ENCODE measurements at places on chromosomes 1 and 21.

- DNase-seq = peak; percentile 64
These were observed 21.1 kb downstream of the CLDN8 start for GRCh38 chr21:30194701-30195299.

GRCh38 chr1:18998016-18998724 lies 41.7 kb upstream of the IFFO2 start:
- no peak for DNase-seq

DNA sequence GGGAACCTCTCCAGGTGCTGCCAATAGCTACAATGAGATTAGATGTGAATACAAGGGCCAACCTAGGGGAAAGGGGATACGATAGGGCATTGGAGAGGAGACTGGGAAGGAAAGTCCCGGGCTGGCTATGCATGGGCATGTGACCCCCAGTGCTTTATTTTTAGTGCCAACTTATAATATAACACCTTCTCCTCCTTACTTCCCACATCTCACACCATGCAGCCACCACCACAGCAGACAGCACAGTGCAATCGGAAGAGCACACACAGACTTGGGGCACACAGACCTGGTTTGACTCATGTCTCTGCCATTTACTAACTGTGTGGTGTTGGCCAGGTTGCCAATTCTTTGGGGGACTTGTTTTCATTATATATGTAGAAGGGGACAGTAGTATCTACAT lies 85.4 kb downstream of the TOMM20 start:
- DNase-seq = no peak

GRCh38 chr21:44996501-44996921 lies 56.7 kb downstream of the SLX9 start:
- no peak for DNase-seq

GRCh38 chr1:109094377-109094803 lies 3.8 kb downstream of the TMEM167B start:
- DNase-seq = no peak

DNA sequence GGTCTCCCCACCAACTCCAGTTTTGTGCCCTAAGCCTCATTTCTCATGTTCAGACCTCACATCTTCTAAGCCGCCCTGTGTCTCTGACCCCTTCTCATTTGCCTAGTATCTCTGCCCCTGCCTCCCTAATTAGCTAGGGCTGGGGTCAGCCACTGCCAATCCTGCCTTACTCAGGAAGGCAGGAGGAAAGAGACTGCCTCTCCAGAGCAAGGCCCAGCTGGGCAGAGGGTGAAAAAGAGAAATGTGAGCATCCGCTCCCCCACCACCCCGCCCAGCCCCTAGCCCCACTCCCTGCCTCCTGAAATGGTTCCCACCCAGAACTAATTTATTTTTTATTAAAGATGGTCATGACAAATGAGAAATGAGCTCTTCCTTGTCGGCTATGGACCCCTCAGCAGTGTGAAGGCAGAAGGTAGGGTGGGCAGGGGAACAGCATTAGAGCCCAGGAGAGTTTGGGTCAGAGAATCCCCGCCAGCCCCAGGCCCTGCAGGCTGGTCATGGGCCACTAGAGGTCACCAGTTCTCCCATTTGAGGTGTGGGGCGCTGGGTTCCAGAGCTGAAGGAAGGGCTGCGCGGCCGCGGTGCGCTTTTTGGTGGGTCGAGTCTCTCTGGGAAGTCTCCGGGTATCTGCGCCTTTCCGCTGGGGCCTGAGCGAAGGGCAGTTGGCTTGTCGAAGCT lies 11.5 kb downstream of the ADAMTSL4 start:
- no peak for DNase-seq

DNA sequence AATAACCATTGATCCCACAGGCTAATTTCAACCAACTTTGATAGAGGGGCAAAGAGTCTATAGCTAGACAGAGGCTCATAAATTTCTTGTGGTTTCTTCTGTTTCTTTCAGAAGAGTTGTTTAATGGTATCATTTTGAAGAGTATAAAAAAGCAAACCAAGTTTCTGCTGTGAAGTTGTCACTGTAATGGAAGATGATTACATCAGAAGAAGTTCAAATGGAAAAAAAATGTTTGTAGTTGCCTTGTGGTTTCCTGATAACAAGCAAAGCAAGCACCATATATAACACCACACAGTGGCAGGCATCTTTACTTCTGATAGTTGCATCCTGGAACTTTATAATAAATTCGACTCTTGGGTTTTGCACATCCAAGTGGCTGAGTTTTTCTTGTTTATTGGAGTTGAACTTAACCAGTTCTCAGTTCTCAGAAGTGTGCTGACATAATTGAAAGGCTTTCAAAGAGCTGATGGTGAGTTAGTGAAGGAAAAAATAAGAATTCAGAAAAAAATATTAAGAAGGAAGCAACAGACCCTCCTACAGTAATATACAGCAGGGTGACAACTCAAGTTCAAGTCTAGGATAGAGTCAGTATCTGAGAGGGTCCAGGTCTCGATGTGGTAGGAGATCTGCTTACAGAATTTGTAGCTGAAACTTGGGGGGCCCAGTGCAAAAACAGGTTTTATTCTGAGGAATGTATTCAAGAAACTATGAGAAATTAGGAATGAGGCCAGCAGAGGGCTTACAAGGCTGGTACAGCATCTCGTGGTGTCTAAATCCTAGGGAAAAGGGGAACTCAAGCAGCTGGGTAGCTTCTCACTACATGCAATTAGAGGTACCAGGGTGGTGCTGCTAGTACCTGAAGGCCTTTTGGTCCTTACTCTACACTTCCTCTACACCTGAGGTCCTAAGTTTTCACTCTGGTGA lies 123.5 kb downstream of the CRB1 start:
- no peak for DNase-seq

DNA sequence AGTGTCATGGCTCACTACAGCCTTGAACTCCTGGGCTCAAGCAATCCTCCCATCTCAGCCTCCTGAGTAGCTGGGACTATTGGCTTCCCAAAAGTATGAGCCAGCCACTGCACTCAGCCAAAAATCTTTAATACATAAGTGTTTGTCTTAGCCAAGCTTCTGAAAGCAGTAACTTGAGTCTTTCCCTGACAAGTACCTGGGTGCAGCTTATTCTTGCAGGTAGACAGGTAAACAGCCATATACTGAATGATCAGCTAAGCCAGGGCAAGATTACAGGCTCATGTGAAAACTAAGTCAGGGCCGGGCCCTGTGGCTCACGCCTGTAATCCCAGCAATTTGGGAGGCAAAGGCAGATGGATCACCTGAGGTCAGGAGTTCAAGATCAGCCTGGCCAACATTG lies 7.8 kb downstream of the MEAF6 start:
- DNase-seq = no peak

DNA sequence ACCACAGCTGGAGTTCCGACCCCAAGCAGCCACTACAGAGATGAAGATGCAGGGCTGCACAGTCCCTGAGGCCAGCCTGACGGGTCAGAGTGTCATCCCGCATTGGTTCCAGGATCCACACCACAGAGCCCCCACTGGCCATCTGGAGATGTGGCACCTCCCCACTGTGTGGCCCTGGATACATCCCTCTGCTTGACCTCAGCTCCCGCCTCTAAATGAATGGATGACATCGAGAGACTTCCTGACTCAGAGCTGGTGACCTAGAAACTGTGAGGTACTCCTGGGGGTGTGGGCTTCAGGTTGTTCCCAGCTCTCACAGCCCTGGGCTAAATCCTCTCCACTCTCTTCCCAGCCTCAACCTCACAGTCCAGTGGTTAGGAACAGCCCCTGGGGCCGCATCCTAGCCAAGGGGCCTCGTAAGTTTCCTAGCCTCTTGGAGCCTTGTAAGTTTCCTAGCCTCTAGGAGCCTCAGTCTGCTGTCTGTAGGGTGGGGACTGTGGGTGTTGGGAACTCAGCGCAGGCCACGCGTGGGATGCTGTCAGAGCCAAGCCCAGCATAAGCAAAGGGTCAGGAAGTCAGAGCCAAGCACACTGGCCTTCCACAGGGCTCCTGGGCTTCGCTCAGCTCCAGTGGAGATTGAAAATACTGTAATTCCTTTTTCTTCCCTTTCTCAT lies 87.5 kb upstream of the RUNX3 start:
- DNase-seq = no peak
